ENCODE measurements at places on chromosomes 2 and 18. TPM values are rescaled to one million over a fixed set of nuclear protein-coding genes. Genes with fewer than 3 reads are reported as not detected.

The PDE11A gene
- total RNA-seq, result 0.49 TPM

The CYS1 gene
- total RNA-seq, result 0.49 TPM

The RANBP2 gene
- total RNA-seq, result 74.0 TPM

The AAK1 gene
- total RNA-seq, result 37.4 TPM

The ANKRD30B gene
- total RNA-seq, result not detected

The CTAGE1 gene
- total RNA-seq, result not detected

The CNGA3 gene
- total RNA-seq, result 2.5 TPM

The CD8B gene
- total RNA-seq, result 0.25 TPM

The NEU4 gene
- total RNA-seq, result 1.5 TPM

The MC2R gene
- not detected for total RNA-seq

The ASIC4 gene
- 3.4 TPM for total RNA-seq

The KLHL29 gene
- total RNA-seq, result 15.5 TPM

The HJURP gene
- 1.5 TPM for total RNA-seq

The SNRNP27 gene
- 48.4 TPM for total RNA-seq

The LRP1B gene
- 52.1 TPM for total RNA-seq

The LBH gene
- 37.4 TPM for total RNA-seq

The FRZB gene
- 14.3 TPM for total RNA-seq

The DTYMK gene
- 9.6 TPM for total RNA-seq

The UPP2 gene
- 2.2 TPM for total RNA-seq

The SLC30A3 gene
- total RNA-seq, result 1.2 TPM

The PROC gene
- total RNA-seq, result 0.25 TPM

The SFT2D3 gene
- total RNA-seq, result 7.9 TPM

The CRYGD gene
- 1.2 TPM for total RNA-seq

The LYPD1 gene
- total RNA-seq, result 24.1 TPM

The CPO gene
- total RNA-seq, result not detected

The C2orf72 gene
- total RNA-seq, result 31.0 TPM

The LOXL3 gene
- total RNA-seq, result 11.1 TPM

The LBX2 gene
- total RNA-seq, result not detected

The MORN2 gene
- total RNA-seq, result 17.2 TPM

The RUFY4 gene
- not detected for total RNA-seq

The OSBPL6 gene
- 15.7 TPM for total RNA-seq

The LIMS2 gene
- total RNA-seq, result 2.2 TPM

The SAG gene
- not detected for total RNA-seq

The MRO gene
- total RNA-seq, result 0.74 TPM

The SRD5A2 gene
- under 0.01 TPM for total RNA-seq

The FBLN7 gene
- 2.5 TPM for total RNA-seq

The ATG16L1 gene
- 24.8 TPM for total RNA-seq
